ENCODE measurements at places on chromosomes 16 and 17.

DNA sequence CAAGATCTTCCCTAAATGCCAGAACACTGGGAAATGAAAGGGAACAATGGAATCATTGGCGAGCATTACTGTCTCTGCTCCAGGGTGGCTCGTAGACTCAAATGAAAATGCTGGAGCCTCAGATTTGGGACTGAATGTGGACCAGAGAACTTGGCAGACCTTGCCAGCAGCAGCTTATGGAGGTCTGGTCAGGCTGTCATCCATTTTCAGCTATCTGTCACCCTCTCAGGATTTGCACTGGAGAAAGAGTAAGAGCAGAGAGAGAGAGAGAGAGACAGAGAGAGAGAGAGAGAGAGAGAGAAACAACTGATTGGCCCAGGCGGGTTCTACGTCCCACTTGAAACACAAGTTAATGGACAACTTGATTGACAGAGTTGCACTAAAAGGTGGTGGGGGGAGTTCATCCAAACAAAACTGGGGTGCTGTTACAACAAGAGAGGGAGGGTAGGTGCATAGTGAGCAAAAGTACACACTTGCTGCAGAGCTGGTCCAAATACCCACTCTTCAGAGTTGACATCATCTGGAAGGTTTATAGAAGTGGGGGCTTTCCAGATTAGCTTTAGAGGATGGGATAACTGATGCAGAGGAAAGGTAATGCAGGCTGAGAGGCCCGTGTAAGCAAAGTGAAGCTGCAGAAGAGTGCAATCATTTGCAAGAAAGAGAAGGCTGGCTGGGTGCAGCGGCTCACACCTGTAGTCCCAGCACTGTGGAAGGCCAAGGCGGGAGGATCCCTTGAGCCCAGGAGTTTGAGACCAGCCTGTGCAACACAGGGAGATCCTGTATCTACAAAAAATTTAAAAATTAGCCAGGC, 16.5 kb upstream of the NSMCE1 start:
- no peak for DNase-seq

DNA sequence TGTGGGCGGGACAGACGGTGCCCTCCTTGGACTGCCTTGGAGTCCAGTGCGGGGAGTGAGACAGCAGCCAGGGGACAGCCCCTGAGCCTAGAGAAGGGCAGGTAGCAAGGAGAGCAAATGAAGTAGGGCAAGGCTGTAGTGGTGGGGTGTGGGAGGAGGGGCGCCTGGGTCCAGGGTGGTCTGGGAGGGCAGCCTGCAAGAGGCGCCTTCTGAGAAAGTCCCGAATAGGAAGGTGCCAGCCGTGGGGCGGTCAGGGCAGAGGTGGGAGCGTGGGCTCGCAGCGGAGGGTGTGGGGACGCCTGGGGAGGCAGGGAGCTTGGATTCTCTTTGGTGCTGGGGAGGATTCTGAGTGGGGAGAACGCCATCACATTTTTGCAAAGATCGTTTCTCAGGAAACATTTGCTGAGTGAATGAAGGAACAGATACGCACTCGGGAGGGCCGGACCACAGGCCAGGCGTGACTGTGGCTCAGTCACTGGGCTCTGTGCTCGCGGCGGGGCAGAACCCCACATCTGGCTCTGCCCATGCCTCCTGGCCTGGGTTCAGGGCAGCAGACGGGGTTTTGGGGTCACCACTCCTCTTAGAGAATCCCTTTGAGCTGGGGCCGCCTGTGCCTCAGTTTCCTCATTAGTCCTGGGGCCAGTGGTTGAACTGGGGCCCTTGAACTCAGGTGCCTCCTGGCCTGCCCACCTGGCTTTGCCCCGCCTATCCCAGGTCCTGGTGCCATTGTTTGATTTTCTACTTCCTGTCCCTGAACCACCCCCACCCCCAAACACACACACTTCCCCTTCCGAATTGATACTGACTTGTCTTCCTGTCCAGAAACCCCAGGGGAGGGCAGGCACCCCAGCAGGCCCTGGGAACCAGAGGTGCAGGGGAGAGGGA, 4.2 kb downstream of the SNN start:
- DNase-seq, result no peak

DNA sequence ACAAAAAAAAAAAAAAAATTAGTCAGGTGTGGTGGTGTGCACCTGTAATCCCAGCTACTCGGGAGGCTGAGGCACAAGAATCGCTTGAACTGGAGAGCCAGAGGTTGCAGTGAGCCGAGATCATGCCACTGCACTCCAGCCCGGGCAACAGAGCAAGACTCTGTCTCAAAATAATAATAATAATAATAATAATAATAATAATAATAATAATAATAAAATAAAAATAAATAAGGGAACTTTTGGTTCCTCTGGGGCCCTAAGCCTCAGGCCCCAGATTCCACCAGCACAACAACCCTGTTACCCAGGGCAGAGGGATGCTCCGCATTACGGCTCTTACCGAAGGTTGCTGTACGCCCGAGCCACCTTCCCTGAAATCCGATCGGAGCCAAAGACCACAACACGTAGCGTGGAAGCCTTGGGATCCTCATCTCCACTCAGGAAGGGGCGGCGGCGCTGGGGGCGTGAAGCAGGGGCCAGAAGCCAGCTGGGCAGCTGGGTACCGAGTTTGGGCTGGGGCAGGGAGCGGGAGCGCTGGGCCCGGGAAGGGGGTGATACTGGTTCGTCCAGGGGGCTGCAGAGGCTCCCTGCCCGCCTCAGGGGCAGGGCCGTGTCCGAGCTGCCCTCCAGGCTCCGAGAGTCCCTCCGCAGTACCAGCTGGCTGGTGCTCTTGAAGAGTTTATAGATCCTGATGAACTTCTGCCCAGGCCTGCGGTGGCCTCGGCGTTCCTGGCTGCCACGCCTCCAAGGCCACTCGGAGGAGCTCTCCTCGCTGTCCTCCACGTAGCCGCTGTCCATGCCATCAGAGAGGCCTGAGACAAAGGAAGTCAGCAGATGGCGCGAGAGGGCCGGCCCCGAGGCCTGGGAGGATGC, 20.6 kb upstream of the PIK3R6 start:
- no peak for DNase-seq

DNA sequence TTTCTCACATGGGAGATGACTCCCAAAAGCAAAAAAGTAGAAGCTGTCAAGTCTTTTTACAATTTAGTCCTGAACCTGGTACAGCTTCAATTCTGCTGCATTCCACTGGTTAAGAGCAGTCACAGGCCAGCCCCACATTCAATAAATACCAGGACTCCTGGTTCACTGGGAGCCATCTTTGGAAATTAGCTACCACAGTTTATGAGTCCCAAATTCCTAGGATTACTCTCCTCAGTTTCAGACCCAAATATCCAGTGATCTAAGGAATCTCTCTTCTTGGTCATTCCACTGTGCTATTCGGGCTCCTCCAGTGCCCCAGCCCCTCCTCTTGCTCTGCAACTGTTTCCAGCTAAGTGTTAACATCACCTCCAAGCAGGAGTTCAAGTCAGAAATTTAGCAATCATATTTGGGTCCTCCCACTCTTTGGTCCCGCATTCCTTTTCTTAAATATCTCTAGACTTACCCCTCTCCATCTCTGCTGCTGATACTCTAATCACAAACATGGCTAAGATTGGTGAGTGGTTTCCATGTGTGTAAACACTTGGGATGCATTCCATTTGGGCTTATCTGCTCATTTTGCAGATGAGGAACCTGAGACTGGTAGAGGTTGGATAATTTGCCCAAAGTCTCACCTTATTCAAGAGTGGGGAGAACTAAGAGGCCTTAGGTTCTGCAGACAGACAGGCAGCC, 9.6 kb upstream of the WIPF2 start:
- DNase-seq, result no peak

- no peak for DNase-seq
Measured at GRCh38 chr17:44012391-44012790, 2.4 kb downstream of the TMEM101 start.

DNA sequence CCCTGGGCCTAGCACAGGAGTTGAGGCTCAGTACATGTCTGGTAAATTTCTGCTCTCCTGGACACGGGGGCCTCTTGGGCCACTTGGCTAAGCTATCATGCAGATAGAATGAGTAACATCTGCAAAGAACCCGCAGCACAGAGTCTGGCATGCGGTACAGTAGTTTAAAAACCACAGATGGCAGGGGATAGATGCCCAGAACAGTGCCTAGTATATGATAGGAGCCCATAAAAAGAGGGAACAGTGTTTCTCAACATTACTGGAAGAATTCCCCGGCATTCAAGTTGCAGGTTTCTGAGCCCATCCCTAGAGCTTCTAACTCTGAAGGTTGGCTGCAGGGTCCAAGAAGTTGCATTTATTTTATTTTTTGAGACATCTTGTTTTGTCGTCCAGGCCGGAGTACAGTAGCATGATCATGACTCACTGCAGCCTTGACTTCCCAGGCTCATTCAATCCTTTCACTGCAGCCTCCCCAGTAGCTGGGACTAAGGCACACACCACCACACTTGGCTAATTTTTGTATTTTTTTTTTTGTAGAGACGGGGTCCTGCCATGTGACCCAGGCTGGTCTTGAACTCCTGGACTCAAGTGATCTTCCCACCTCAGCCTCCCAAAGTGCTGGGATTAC, 5.8 kb downstream of the CDIPT start:
- no peak for DNase-seq

- DNase-seq, result no peak
Measured at GRCh38 chr17:61343576-61343975, 56.1 kb upstream of the TBX2 start.

- DNase-seq, result no peak
Measured at GRCh38 chr17:3794557-3795389, 6.2 kb downstream of the ITGAE start.

DNA sequence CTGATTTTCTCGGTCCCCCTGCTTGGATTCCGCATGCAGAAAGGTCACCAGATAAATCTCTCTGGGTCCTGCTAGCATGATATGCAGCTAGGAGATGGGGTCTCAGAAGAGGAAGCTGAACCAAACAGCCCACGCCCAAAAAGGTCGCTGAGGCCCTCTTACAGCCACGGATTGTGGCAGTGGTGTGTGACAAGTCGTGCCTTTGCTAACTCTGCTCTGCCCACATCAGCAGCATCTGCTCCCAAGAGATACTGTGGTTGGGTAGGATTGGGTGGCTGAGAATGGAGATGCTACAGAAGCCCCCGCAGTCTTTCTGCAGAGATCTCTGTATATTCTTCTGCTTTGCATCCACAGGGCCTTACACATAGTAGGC, 15.2 kb upstream of the SKAP1 start:
- no peak for DNase-seq

DNA sequence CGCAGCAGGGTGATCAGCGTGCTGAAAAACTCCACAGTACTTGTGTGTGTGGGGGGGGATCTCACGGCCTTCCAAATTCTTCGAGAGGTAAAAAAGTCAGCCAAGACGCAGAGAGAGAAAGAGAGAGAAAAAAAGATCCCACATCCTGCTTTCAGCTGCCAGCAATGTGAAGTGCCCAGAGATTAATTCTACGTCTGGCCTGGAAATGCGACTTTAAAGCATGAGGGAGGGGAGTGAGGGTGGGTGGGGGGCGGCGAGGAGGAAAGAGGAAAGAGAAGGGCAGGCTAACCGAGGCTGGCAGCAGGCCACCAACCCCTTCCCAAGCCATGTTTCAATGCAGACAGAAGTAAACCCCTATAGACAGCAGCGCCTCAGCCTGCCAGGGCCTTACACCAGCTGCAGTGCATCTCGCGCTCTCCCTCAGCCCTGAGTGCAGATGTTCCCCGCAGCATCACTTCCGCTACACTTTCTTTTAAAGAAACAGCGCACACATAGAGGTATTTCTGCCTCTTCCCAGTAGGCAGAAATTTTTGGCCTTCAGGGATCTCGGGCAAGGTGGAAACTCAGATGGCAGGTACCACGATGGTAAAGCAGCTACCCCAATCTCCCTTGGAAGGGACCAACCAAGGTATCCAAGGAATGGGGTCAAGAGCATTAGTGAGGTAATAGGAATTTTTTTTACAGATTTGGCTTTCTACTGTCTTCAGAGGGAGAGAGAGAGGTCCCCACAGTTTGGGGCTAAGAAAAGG, 87.8 kb downstream of the SMG6 start:
- DNase-seq, result peak; percentile 22

DNA sequence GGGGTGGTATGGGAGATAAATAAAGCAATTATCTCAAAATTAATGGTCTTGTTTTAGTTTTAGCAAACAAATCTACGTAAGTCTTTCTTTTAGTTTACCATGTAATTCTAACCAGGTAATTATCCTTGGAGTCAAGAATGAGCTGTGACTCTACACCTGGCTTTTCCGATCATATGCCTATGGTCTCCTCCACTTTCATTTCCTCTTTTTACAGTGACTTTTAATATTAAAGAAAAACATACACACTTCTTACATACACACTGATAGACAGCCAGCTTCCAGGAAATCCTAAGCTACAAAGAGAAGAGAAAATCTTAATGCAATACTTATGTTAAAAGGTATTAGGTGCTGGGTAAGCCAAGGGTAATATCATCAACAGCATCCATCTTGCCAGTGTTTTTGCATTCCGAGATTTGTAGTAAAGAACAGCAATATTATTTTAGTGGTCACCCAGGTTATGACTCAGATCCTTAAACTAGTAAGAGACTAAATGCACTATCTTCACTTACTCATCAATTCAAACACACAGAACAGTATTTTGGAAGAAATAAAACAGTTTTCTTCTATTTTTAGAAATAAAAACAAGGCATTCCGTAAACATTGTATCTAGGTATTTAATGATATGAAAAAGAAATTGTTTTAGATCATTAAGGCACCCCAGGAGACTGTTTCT, 4.4 kb upstream of the IRX5 start:
- no peak for DNase-seq

- no peak for DNase-seq
Measured at GRCh38 chr16:89822188-89823086, 5.8 kb upstream of the SPIRE2 start.

DNA sequence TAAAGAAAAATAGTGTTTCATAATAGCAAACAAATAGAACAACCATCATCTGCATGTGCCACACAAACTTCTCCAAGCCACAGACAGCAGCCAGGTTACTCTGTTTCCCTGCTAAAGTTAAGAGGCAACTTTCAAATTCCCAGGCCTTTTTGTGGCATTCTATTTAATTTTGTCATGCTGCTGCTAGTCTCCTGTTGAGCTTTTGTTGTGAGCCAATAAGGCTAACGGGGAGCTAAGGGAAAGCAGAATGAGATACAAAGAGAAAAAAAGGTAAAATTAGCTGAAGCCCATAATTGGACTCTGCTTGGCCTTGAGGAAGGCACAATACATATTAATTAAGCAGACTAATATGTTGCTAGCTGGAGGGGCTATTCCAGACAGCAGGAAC, 74.7 kb upstream of the GNAO1 start:
- no peak for DNase-seq

GRCh38 chr17:45050481-45051059, 862 bp downstream of the DCAKD start:
- no peak for DNase-seq

DNA sequence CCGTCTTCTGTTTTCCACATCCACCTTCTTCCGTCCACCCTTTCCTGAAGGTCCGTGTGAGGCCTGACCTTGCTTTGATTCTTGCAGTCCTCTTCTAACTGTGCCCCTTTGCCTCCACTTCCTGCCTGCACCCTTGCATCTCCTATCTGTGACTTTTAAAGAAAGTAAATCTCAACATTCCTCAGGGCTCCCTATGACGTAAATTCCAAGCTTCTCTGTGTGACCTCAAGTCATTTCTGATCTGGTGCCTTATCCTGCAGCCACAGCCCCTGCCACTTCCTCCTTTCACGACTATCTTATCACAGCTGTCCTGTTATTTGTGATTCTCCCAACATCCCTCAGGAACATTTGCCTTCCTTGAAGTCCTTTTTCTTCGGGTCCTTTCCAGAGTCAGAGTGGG, 520.5 kb downstream of the CDH13 start:
- no peak for DNase-seq
